H9 (cell line): ENCODE measurements at places on chromosomes 7 and 10.

DNA sequence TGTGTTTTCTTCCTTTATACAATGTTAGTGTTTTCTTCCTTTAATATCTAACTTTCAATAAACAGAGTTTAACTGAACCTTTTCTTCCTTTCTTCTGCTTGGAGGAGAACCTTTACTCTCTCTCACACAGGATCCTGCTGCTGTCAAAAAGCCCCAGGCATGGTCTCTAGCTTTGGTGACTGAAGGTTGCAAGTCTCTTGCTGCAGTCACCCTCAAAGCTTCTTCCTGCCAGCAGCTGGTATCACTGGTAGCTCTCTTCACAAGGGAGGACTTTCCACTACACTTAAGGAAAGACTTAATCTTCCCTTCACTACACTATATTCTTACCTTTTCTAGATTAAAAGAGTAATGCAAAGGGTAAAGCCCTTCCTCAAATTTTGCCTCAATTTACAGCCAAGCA lies 153.4 kb downstream of the SGMS1 start:
- no peak for DNase-seq

GRCh38 chr10:128059266-128059981 lies 66.8 kb downstream of the MKI67 start:
- no peak for DNase-seq

GRCh38 chr10:102211615-102212299 lies 14.3 kb upstream of the ELOVL3 start:
- no peak for DNase-seq

DNA sequence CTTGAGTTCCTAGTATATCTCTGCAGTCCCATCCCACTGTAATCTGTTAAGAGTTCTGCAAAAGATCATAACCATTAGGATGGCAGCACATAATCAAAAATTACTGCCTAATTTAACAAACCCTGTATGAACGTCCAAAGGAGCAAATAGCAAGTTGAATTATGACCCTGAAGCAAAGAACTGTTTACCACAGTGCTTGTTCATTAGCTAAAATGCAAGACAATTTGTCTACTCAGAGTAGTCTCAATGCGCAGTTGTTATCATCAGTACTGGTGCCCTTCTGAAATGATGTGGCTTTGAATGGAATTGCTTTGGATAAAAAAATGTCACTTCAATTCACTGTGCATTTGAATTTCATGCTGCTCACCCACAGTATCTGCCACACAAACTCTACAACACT lies 817.0 kb downstream of the SORCS1 start:
- no peak for DNase-seq

- DNase-seq, result no peak
These were observed 30.6 kb downstream of the DRGX start for GRCh38 chr10:49365275-49365674.

DNA sequence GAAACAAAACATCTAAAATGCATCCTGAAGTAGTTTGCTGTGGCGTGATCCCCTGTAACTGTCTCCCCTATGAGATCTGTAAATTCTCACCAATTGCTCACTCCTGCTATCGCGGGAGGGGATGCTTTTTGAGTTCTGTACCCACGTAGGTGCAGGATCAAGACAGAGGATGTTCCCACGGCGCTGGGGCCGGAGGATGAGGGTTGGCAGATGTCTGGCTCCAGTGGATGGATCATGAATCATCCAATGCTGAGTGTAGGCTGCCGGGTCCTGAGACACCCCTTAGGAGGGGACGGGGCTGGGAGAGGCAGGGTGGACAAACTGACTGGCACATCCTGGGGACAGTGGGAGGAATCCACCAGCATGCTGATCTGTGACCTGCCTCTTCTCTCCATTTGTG lies 224.4 kb downstream of the USP6NL start:
- DNase-seq, result no peak
